ENCODE measurements at places on chromosomes 11 and 22.

- DNase-seq, result no peak
Measured at GRCh38 chr11:118939953-118940598, 14.3 kb upstream of the BCL9L start.

DNA sequence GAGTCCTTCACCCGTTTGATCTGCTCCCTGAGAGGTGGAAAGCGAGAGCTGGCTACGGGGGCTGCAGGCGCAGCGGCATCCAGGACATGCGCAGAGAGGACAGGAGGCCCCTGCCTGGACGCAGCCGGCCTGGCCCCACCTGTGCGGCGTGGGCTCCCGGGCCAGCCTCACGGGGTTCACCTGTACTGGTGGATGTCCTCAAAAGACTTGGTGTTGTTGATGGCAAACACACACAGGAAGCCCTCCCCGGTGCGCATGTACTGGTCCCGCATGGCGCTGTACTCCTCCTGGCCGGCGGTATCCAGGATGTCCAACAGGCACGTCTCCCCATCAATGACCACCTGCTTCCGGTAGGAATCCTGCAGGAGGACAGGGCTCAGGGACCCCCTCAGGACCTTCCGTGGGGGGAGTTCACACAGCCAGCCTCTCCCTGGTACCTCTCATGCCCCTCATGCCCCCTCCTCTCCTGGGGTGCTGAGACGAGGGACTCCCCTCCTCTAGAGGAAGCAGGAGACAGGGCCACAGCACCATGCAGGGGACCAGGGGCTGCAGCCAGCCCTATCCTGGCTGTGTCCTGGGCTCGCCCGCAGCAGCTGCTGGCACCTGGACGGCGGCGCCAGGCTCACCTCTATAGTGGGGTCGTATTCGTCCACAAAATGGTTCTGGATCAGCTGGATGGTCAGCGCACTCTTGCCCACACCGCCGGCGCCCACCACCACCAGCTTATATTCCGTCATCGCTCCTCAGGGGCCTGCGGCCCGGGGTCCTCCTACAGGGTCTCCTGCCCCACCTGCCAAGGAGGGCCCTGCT, 1.6 kb downstream of the HRAS start:
- DNase-seq, result no peak

DNA sequence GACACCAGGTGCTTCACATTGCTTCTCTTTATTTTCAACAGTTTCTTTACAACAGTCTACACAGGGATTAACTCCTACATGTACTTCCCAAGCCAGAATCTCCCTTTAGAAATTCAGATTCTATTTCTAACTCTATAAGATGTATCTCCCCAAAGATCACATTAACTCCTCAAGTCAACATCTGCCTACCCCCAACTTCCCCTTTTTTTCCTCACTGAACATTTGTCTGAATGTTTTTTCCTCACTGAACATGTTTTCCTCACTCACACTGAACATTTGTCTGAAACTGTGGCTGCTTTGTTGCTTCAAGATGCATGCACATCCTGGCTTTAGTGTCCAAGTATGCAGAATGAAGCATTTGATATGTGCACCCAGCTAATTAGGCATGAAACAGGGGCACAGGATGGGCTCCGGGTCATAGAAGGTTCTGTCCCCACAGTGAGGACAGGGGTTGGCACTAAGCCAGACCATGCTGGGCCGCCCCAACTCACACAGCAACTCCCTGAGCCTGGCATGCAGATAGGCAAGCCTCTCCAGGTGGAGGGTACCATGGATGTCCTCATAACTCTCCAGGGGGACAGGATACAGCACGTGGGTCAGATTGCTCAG, 11.3 kb downstream of the PRAME start:
- no peak for DNase-seq

GRCh38 chr11:97850701-97851100, 1170.0 kb upstream of the CNTN5 start:
- no peak for DNase-seq

DNA sequence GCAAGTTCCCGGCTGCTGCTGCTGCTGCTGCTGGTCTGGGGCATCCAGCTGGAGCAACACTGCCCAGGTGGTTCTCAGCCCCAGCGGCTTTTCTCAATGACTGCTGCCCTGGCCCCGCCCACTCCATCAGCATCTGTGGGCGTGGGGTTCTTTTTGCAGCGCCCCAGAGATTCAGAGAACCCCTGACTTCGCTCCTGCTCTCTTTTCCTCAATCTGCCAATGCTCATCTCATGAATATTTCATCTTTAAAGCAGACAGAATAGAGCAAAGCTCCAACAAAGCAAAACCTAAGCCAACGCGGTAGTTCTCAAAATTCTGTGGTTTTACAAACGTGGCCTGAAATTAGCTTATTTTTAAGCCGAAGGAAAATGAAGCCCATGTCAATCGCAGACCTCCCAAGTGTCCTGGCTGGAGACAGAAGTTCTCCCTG, 363.6 kb downstream of the CTTN start:
- no peak for DNase-seq

GRCh38 chr11:14619603-14620531, 23.7 kb upstream of the PDE3B start:
- DNase-seq, result peak; percentile 44

- peak; percentile 44 for DNase-seq
Measured at GRCh38 chr22:29306835-29307595, 565 bp downstream of the GAS2L1 start.

- DNase-seq, result no peak
Measured at GRCh38 chr11:8218840-8219239, 44.8 kb downstream of the LMO1 start.

- no peak for DNase-seq
Measured at GRCh38 chr22:49447837-49448236, 379.8 kb downstream of the BRD1 start.

DNA sequence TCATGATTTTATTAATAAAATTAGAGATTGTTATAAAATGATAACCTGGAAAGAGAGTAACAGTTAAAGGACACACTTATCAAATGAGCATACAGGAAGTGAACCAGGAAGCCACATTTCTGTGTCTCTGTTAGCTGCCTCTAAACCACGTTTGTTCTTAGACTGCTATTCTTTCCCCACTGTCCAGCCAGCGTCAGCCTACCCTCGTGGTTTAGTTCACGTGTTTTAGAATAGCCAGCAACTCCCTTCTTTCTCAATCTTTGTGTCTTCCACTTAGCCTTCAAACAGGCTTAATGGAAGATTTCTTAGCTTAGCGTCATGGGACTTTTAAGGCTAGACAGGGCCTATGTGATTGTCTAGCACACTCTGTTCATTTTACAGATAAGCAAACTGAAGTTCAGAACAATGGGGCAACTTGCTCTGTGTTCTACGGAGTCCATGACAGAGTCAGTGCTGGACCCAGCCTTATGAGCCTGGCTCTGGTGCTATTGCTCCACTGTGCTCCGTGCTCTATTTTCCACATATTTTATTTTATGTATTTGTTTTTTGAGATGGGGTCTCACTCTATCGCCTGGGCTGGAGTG, 27.2 kb downstream of the GRAMD1B start:
- DNase-seq, result no peak

GRCh38 chr11:83185767-83186166, 7.7 kb upstream of the ANKRD42 start:
- DNase-seq, result no peak

DNA sequence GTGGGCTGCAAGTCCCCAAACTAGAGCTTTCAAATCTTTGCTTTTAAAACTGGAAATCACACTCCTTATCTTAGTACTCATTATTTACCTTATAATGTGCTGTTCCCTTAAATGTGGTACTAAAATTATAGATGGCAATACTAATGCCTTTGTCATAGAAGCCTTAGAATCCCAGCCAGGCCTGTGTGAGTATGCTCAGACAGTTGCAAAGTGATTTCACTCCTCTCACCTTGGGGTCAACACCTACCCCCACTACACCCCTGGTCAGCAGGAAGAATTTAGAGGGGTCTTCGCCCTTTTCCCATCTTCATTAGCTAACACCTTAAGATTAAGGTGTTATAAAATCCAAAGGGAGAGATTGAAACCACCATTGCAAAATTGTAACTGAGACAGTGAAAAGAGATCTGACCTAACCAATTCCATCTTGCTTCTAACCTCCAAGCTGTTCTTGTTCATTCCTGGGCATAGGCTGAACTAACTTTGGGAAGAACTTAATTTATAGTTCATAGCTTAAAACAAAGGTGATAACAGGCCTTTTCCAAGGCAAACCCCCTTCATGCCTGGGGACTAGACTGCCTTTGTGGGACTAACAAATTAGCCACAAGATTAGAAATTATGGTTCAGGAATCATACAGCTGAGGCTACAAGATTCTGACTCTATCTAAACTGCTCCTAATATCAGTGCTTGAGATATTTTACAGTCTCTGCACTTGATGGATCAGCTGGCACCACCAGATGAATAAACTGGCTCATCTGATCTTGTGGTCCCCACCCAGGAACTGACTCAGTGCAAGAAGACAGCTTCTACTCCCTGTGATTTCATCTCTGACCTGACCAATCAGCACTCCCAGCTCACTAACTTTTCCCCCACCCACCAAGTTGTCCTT, 10.4 kb upstream of the MRPL17 start:
- no peak for DNase-seq

DNA sequence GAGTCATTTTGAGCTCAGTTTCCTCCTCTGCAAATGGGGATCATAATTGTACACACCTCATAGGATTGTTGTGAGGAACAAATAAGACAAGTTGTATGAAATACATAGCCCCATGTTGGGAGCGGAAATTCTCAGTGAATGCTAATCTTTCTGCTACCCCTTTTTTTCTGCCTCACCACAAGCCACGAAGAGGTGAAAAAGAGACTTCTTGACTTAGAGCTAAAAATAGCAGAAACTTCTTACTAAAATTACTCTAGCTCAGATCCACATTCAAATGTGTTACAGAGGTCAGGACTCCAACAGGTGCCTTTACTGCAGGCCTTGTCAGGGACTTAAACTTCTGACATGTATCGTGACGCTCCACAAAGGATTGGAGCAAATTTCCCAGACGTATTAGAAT, 128.5 kb downstream of the MIAT start:
- DNase-seq, result no peak
